ENCODE measurements at places on chromosomes 4 and X. TPM values are rescaled to one million over a fixed set of nuclear protein-coding genes. Genes with fewer than 3 reads are reported as not detected.

The PNCK gene
- under 0.01 TPM for total RNA-seq

The ADAMTS3 gene
- total RNA-seq = 5.4 TPM

The GAGE12F gene
- total RNA-seq = not detected

The APOO gene
- total RNA-seq = 14.6 TPM

All from regular cardiac myocyte (primary cell).